ENCODE measurements at places on chromosomes 12 and 14.

- DNase-seq = peak; percentile 24
These were observed 101.9 kb downstream of the SLC8A3 start for GRCh38 chr14:70086685-70087379.

DNA sequence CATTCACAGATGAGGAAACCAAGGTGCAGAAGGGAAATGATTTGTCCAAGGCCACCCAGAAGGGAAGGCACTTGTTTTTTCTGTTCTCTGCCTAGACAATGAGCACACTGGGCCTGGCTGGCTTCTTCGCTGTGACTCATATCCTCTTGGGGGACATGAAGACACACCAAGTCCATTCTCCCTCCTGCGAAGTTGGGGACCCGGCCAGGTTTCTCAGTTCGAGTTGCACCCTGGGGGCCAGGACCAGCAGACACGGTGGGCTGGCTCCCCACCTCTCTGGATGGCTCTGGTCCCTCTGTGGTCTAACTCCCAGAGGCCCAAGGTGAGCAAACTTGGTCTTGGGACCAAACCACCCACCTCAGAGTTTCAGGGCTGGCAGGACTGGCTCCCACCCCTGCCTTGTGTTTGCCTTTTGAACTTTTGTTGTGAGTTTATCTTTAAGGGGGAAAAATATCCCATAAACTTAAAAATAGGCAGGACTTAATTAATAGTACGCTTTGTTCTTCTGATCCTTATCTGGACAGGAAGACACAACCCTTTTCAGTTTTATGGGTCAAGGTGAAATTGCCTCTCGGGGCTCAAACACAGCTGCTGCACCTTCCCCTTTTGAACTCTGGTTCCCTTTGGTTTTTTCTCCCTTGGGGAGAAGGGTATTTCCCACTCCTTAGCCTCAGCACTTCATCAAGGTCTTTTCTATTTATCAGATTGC is 9.0 kb upstream of the MLEC start:
- DNase-seq = peak; percentile 51

DNA sequence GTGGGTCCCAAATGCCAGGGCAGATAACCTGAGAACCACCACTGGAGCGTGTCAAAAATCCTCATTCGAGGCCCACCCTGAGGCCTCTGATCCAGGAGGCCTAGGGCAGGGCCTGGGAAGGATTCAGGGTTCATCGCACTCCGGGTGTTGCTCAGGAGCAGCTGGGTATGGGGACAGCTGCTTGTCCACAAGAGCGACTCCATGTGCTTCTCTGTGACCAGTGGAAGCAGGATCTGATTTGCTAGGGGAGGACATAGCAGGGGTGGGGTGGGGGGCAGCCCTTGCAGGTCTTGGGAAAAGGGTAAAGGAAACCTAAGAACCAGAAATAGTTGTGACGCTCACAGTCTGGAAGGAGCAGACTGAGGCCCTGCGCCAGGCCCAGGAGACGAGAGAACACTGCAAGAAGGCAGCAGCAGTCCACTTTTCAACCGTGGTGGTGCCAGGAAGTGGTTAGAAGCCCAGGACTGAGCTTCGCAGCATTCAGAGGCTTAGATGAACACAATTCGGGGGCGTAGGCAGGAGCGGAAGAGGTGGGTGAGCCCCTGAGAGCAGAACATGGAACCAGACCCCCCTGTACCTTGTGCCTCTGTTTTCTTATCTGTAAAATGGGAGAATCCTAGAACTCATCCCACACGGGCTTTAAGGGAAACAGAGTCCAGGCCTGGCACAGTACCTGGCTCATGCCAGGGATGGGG is 33.7 kb downstream of the ITPK1 start:
- no peak for DNase-seq

DNA sequence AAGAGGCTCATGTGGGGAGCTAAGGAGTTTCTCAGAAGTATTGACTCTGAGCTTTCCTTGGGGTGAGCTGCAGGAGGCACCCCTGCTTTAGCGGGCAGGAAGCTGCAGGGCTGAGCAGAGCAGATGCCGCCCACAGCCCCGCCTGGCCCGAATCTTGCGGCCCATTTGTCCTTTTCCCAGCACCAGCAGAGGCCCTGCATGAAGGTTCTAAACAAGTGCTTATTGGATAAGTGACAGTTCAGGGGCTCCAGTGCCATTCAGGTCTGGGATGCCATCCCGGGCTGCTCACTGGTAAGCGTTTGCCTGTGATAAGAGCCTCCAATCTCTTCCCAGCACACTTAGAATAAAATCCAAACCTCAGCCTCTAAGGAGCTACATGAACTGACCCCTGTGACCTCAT is 11.4 kb downstream of the RILPL1 start:
- DNase-seq = no peak

DNA sequence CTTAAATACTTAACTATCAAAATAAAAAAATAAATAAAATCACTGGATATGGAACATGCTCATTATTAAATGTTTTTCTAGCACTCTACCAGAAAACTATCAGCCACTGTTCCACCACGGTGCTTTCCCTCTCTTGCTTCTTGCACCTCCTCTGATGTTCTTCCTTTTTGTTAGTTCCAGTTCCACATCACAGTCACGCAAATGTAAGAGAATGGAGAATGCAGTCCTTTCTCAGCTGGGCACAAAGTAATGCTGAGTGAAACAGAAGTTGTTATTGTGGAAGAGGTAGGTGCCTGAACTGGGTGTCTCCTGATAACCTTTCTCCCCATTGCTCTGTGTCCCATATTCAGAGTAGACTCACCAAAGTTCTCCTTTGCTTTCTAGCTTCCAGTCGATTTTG is 1116.9 kb upstream of the TMEM132C start:
- DNase-seq = no peak

- no peak for DNase-seq
These were observed 20.2 kb upstream of the CLEC4D start for GRCh38 chr12:8493084-8493483.

DNA sequence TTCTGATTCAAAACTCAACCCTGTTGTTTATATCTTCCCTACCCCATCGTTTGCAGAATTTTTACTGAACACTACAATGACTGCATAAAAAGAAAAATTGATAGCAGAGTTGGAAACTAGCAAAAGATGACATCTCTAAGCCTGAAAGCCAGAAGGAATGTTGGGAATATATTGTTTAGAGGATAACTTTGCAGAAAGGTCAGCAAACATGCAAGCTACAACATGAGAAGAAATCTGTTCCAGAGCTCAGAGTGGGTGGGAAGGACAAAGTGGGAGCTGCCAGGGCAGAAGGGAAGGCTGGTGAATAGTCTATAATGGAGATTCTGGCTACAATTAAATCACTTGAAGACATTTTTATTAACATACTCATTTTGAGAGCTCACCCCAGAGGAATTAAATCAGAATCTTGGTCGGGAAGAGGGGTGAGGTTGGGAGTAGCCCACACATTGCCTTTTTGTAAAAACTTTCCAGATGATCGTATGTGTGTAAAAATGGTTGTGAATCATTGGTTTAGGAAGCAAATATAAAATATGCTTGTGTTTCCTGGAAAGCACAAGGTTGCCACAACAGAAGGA is 574.8 kb downstream of the FLRT2 start:
- no peak for DNase-seq

GRCh38 chr14:103302966-103303365 is 31.1 kb upstream of the EIF5 start:
- DNase-seq = peak; percentile 27

DNA sequence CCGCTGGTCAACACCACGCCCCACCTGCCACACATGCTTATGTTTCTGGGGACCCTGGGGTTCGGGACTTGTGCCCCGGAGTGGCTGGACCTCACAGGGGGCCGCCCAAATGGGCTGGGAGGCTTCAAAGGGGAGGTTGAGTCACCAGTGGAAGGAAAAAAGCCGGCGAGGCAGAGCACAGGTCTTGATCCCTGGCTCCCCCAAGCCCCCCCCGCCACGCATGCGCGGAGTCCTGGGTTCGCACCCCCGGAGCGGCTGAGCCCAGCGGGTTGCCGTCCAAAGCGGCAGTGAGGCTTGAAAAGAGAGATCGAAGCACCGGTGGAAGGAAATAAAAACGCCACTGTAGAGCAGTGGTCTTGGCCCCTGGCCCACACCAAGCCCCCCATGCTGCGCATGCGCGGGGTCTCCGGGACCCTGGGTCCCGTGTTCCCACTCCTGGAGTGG is 313.5 kb downstream of the ALG10 start:
- DNase-seq = no peak

DNA sequence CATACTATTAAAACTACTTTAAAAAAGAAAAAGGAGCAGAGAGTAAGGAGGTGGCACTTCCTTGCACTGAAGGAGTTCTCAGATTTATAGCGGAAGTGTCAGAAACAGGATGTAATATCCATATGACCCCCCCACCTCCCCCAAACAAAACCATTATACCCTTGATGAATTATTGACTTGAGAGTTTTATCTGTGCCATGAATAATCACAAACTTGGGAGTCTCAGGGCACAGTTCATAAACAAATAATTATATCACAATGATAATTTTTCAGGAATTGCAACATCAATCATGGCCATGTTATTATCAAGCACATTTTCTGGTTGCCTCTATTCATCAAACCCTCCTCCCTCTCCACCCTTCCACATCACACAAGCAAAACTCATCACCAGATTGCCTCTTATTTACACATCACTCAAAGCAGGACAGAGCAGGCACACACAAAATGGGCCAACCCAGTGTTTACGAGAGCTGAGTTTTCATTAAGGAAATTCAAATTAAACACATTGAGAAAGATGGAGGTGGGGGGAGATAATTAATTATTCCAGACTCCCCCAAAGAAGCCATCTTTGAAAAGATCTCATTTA is 141.4 kb downstream of the EGLN3 start:
- DNase-seq = no peak

GRCh38 chr12:3302401-3303041 is 188.5 kb upstream of the PRMT8 start:
- peak; percentile 64 for DNase-seq

DNA sequence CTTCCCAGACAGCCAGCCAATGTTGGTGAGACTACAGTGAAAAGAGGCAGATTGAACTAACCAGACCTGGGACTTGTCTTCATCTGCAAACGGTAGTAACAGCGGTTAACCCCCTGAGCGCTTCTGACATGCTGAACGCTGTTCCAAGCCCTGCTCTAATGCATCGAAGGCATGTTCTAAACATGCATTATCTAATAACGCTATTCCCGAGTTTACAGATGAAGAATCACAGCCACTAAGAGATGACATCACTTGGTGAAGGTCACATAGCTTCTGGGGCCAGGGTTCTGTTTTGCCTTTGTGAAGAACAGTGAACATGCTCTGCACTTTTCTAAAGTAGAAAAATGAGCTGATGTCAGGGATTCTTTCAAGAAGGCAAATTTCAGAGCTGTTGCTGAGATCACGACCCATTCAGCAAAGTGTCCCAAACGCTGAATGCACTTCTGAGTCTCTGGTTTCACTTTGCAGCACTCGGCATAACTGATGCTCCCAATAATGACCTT is 56.0 kb downstream of the FOS start:
- no peak for DNase-seq

DNA sequence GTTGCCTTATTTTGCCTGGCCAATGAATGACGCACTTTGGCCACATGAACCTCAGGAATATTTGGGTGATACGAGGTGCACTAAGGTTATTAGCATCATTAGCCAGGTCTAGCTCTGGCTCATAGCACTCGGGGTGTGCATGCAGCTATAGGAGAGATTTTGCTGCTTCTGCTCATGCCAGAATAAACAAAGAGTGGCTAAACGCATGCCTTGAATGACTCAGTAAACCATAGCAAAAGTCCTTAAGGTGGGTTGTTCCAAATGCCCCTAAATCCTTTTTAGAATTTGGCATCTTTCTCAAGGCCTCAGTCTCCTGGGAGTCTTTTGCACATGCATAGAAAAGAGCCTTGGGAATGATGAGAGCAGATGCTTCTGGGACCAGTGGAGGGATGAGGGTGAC is 343.7 kb upstream of the FKBP4 start:
- DNase-seq = peak; percentile 68
